ENCODE measurements at places on chromosomes 7 and 10. TPM values are rescaled to one million over a fixed set of nuclear protein-coding genes. Genes with fewer than 3 reads are reported as not detected.

DNA sequence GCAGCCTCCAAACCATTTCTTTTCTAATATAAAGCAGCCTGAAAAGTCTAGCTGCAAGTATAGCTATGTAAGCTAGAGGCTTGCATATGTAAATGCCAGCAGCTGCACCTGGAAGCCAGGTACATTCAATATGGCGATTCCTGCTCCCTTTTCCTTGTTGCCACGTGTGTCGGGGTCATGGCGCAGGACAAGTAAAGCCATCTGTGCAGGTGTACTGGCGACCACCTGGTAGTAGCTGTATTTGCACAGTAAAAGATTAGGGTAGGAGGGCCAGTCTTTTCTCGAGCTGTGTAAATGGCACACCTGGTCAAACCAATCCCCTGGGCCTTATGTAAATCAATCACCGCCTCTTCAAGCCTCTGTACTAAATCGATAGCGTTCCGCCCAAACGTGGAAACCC is 484.5 kb downstream of the MAGI2 start:
- no peak for ATAC-seq

The OR2A5 gene
- total RNA-seq, result not detected

DNA sequence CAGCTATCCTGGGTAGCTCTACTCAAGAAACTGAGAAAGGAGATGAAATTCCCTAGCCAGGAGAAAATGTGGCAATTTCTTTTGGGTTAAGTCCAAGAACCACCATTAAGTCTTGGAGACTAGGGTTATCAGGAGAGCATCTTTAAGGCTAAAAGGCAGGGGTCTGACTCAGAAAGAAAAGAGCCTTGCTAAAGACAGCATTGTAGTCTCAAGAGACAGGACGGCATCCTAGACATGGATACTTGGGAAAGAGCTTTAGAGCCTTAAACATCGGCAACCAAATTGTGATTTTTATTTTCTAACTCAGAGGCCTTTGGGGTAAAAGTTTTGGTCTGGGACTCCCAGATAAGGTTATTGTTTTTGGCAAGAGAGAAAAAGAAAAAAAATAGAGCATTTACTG is 83.1 kb downstream of the FAS start:
- no peak for ATAC-seq

- ATAC-seq, result no peak
Observed at GRCh38 chr7:95473276-95473985, 12.3 kb upstream of the ASB4 start.

The EPO gene
- not detected for total RNA-seq

The EPHA1 gene
- 0.65 TPM for total RNA-seq

The ARMC3 gene
- not detected for total RNA-seq

The ELMO1 gene
- total RNA-seq, result 77.4 TPM

DNA sequence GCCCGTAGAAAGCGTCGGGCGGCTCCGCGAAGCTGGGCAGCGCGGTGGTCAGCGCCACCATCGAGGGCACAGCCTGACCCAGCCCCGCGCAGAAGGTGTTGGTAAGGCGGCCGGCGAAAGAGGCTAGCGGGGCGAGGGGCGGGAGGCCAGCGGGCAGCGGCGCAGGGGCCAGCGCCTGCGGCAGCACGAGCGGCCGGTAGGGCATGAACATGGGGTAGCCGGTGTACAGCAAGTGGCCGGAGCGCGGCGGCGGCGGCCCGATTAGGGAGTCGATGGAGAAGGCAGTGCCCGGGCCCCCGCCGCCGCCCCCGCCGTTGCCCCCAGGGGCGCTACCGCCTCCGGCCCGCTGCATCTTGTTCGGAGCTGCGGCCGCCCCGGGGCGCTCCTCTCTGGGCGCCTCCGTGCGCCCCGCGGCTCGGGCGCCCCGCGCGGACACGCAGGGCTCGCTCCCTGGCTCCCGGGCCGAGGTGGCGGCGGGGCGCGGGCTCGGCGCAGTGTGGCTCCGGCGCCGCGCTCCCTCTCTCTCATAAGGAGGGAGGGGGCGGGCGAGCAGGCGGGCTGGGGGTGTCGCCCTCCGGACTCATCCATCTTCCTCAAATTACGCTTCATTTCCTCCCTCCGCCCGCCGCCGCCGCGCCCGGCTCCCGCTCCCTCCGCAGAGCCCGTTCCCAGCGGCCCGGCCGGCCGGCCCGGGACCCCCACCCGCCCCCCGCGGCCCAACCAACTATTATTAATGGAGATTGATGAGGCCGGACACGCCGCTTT is at the start of gene GBX1:
Gene GBX1, minus strand, starts transcription at position 498 of the 765 bp plus-strand sequence. Its CDS starts 146 bp downstream, at position 352.
- ATAC-seq, result peak; percentile 41

GRCh38 chr10:71241114-71241829 is 28.9 kb downstream of the UNC5B start:
- no peak for ATAC-seq

DNA sequence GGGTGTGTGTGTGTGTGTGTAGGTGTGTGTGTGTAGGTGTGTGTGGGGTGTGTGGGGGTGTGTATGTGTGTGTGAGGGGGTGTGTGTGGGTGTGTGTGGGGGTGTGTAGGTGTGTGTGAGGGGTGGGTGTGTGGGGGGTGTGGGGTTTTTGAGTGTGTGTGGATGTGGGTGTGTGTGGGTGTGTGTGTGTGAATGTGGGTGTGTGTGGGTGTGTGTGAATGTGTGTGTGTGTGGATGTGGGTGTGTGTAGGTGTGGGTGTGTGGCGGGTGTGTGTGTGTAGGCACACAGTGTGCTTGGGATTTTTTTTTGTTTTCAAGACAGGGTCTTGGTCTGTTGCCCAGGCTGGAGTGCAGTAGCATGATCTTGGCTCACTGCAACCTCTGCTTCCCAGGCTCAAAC is 36.8 kb upstream of the TCF7L2 start:
- ATAC-seq, result no peak

- ATAC-seq, result no peak
Observed at GRCh38 chr7:12423355-12423996, 19.8 kb upstream of the VWDE start.

- peak; percentile 7 for ATAC-seq
Observed at GRCh38 chr7:88927-89231, 103.5 kb upstream of the FAM20C start.

DNA sequence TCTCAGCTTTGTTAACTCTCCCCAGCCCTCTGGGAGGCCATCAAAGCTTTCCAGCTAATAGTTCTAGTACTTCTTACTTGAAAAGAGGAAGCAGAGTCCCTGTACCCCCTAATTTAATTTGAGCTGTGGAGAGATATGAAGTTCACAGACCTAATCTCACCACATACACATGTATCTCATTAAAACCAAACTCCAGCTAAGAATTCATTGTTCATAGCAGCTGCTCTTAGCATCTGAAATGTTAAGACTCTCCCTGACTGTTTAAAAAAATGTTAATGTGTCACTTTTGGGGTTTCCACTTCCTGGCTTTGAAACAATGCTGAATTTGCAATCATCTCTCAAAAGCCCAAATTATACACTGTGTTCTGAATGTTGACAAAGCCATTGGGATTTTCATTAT is 16.2 kb upstream of the MRC1 start:
- ATAC-seq, result no peak

DNA sequence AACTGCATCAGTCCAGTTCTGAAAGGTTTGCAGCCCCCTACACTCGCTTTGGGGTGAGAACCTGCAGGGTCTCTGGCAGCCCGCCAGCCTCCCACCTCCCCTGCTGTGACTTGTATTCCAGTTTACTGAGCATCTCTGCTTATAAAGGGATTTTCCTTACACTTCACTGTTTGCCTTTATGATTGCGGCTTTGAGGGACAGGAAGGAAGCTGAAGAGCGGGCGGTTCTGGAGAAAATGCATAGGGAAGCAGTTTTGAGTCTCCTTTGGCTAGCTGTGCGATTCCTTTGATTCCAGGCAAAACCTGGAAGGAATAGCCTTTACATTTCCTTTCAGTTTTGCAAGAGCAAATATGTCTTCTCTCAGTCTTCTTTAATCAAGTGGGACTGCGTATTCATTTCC is 65.0 kb upstream of the TRIM8 start:
- no peak for ATAC-seq

DNA sequence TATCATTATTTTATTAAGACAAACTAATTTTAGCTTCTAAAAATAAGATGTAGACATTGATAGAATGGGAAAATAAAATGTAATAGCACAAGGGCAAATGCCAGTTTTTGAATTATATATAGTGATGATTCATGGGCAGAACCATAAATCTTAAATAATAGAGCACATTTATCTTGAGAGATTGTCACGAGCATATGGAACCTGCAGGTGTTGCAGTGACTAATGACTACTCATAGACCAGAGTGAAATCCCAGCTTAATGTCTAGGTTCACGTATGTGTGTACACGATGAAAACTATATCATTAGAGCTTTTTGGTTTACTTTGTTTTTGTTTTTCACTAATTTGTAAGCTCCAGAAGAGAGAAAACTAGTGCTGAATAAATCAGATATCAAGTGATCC is 150.2 kb upstream of the CACNA2D1 start:
- ATAC-seq, result no peak

DNA sequence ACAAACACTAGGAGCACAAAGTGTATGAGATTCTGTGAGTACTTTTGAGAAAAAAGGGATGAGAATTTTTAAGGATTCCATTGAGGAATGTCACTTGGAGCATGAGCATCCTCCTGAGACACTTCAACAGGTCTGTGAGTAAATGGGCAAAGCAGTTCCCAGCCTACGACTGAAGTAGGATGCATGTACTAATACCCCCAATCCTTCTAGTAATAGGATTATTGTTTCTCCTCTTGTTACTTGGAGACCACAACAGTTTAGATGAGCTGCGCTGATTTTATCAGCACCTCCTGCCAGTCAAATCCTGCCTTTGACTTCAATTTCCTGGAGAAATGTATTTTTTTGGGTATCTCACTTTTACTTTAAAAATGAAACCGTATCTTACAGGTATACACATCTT is 820 bp downstream of the BBS9 start:
- ATAC-seq, result no peak

The MDFIC gene
- 64.1 TPM for total RNA-seq

The LEP gene
- total RNA-seq, result not detected

GRCh38 chr10:34758447-34758996 is 56.6 kb downstream of the PARD3 start:
- ATAC-seq, result peak; percentile 83

DNA sequence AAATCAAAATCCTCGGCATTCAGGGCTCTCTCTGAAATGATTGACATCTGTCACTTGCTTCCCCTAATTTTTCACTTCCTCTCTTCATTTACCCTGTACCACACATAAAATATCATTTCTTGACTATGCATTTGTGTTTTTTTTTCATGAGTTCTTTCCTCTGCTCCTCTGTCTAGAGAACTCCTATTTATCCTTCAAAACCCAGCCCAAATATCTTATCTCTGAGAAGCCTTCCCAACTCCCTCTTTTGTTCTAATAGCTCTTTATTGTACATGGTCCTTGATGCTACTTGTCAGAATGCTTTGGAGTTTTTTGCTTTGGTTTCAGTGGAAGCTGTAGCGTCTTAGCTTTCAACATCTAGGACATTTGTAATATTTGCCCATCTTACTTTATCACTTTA is 190.2 kb upstream of the CTBP2 start:
- no peak for ATAC-seq

GRCh38 chr10:10132009-10132408 is 885.7 kb upstream of the CELF2 start:
- ATAC-seq, result no peak

- no peak for ATAC-seq
Observed at GRCh38 chr10:15369256-15370211, 1.6 kb downstream of the FAM171A1 start.

GRCh38 chr7:432933-433332 is 86.7 kb downstream of the PDGFA start:
- ATAC-seq, result no peak

DNA sequence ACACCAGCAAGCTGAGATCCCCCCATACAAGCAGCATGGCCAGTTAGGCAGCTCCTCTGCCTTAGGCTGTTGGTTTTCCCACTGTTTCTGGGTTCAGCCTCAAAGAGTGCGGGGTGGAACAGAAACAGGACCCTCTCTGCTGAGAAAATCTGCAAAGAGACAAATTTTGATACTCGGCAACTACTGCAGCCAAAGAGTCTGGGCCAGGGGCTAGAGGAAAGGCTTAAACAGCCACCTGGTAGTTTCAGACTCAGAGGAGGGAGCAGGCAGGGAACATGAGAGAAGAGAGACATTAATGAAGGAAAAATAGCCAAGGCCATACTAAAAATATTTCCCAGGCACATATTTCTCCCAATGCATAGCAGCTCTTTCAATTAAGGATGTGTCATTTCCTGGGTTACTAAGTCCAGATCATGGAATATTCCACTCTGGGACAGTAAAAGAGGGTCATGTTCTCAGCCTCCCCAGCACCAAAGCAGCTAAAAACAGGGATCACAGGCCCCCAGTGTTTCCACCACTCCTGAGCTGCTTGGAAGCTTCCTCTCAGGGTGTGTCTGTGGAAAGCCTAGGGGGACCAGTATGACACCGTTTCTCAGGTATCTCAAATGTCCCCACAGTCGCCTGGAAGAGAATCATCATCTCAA is 29.8 kb downstream of the PDLIM1 start:
- no peak for ATAC-seq

DNA sequence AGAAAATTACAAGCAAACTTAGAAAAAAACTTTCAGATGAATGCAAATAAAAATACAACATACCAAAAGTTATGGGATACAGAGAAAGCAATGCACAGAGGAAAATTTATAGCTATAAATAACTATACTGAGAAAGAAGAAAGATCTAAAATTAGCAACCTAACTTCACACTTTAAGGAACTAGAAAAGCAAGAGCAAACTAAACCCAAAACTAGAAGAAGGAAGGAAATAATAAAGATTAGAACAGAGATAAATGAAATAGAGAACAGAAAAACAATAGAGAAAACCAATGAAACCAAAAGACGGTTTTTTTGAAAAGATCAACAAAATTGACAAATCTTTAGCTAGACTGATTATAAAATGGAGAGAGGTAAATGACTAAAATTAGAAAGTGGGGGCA is 9.6 kb upstream of the STRA8 start:
- ATAC-seq, result no peak

- peak; percentile 95 for ATAC-seq
Observed at GRCh38 chr7:48074204-48074654, 14.8 kb upstream of the UPP1 start.

The ZNF107 gene
- 23.4 TPM for total RNA-seq

The TMEM254 gene
- total RNA-seq, result 8.5 TPM

- no peak for ATAC-seq
Observed at GRCh38 chr10:120184547-120185337, 272.3 kb upstream of the PLPP4 start.

- ATAC-seq, result no peak
Observed at GRCh38 chr7:158315881-158316280, 271.7 kb downstream of the PTPRN2 start.

DNA sequence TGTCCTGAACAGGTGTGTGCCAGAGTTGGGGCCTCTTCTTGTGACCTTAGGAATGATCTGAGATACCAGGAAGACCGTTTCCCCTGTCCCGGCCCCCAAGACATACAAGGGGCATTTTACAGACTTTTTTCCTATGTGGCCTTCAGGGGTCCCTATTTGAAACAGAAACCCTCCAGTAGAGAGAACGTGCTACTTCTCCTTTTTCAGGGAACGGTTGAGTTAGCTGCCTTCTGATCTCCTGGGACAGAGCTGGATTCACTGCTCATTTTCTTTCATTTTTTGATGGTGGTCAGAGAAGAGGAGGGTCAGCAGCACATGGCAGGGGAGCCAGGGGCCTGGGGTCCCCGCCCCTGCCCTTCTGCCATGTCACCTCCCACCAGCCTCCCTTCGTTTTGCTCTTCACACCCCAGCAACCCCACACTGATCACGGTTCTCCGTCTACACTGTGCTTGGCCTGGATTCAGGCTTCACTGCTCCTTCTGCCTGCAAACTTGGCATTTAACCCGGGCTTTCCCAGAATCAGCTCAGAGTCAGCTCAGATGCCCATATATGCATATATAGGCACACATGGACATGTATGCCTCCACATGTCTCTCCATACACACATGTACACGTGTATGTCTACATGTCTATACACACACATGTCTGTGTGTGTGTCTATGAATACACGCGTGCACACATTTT is 138.1 kb upstream of the BTBD16 start:
- ATAC-seq, result no peak

The MBL2 gene
- not detected for total RNA-seq

- ATAC-seq, result no peak
Observed at GRCh38 chr10:58280477-58280876, 11.5 kb downstream of the CISD1 start.
